ENCODE measurements at places on chromosomes 2 and 18.

DNA sequence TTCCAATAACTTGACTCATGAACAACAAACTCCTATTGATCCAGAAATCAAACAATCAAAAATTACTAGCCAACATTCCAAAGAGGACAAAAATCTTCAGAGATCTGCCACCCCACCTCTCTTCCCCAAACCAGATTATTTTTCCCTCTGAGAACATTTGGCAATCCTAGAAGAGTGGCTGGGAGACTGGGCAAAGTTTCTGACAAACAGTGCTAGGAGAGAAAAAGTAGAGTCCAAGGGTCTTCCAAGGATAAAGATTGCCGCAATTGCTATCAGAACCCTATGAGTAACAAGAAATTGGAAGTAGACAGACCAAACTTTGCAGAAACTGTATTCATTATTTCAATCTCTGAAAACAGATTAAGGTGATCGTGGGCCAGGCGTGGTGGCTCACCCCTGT, 22.4 kb downstream of the REV1 start:
- DNase-seq, result no peak

- no peak for DNase-seq
Measured at GRCh38 chr2:241857041-241857541, 1.6 kb downstream of the PDCD1 start.

DNA sequence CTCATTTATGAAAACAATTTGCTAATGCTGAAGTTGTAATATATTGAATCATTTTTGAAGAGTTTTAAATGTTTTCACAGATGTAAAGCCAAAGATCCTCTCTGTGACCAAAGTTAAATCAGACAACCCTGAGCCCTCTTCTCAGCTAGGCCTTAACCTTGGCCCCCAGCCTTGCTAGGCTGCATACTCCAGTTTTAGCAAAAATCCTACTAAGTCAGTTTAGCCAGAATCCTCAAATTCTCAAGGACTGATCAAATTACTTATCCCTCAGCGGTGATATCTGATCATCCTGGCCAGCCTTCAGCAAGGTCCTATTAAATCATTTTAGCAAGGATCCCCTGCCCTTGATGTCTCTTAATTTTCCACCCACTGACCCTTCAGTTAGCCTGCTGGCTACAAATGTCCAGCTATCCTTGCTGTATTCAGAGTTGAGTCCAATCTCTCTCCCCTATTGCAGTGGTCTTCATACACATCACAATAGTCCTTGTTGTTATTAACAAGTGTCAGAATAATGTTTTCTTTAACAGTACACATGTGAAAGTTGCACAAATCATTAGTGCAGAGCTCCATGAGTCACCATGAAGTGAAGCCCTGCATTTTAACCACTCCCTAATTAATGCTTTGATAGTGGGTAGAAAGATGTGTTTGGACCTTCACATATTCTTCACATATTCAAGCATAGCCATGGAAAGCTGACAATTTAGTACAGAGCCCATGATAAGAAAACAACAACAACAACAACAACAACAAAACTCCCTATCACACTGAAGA, 206.4 kb downstream of the NBAS start:
- no peak for DNase-seq

- DNase-seq, result no peak
Measured at GRCh38 chr2:43158259-43158880, 68.0 kb downstream of the ZFP36L2 start.

GRCh38 chr2:18214936-18215335, 336.5 kb downstream of the KCNS3 start:
- no peak for DNase-seq

- DNase-seq, result no peak
Measured at GRCh38 chr2:232239951-232240681, 138.4 kb upstream of the ALPP start.

DNA sequence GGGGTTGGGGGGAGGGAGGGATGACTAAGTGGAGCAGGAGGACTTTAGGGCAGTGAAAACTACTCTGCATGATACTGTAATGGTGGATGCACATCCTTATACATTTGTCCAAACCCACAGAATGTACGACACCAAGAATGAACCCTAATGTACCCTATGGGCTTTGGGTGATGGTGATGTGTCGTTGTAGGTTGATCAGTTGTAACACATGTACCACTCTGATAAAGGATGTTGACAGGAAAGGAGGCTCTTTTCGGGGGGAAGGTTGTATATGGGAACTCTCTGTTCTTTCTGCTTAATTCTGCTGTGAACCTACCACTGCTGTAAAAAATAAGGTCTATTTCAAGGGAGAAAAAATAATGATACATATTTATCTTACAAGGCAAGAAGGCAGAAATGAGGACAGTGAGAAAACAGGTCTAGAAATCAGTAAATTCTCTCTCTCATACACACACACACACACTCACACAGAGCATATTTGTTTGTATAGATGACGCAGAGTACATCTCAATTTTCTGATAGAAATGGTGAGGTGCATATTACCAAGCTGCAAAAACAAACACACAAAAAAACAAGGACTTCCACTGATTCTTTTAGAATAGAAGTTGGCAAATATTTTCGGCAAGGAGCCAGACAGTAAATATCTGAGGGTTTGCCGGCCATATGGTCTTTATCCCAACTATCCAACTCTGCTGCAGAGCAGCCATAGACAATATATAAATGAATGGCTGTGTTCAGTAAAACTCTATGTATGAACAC, 20.2 kb downstream of the FAM124B start:
- no peak for DNase-seq

GRCh38 chr2:60484133-60484645, 69.3 kb downstream of the BCL11A start:
- DNase-seq, result peak; percentile 80

DNA sequence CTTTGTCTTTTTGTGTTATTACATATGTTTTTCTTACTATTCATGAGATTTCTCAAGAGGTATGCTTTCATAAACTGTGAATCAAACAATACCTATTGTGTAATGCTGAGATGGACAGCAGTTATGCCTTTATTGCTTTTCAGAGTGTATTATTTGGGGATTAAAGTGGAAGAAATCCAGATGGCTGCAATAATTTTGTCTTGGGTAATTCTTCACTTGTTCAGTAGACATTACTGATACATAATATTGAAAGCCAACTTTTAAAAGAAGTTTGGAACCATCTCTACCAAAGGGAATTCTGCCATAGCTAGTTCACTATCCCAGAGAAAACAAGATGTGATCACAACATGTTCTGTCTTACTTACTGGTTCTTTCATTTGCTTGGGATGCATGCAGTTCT, 253.4 kb upstream of the ZSWIM2 start:
- no peak for DNase-seq

DNA sequence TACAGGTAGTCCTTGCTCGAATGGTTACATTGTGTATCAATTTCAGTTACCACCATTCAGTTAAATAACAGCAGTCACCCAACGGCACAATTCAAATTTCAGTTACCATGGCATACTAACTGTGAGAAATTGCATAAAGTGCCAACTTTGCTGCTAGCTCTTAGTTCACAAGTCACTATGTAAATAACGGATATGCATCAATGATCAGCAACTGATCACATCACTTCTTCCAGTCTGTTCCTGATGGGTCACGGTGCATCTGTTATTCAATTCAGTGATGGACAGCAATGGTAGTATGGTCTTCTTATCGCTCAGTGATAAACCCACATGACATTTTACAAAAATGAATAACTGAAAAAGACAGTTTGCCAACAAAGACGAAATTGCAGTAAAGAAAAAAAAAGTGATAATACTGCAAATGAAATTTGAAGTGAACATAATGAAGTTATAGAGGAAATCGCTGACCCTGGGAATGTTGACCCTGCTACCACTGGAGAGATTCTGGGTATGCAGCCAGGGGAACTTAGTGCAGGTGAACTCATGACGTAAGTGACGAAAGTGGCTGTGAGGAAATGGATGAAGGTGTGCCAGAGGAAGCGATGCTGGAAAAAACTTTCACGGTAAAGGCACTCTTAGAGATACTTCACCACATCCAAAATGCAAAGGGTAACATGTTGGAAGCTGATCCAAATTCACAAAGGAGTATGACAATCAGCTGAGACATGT, 25.9 kb upstream of the RAPGEF4 start:
- DNase-seq, result no peak
